ENCODE measurements at places on chromosomes 7 and 10. TPM values are rescaled to one million over a fixed set of nuclear protein-coding genes. Genes with fewer than 3 reads are reported as not detected.

Gene BMPER
- 12.2 TPM for total RNA-seq

Gene C10orf53
- total RNA-seq, result not detected

Gene TFR2
- total RNA-seq, result not detected

Gene CCL24
- not detected for total RNA-seq

DNA sequence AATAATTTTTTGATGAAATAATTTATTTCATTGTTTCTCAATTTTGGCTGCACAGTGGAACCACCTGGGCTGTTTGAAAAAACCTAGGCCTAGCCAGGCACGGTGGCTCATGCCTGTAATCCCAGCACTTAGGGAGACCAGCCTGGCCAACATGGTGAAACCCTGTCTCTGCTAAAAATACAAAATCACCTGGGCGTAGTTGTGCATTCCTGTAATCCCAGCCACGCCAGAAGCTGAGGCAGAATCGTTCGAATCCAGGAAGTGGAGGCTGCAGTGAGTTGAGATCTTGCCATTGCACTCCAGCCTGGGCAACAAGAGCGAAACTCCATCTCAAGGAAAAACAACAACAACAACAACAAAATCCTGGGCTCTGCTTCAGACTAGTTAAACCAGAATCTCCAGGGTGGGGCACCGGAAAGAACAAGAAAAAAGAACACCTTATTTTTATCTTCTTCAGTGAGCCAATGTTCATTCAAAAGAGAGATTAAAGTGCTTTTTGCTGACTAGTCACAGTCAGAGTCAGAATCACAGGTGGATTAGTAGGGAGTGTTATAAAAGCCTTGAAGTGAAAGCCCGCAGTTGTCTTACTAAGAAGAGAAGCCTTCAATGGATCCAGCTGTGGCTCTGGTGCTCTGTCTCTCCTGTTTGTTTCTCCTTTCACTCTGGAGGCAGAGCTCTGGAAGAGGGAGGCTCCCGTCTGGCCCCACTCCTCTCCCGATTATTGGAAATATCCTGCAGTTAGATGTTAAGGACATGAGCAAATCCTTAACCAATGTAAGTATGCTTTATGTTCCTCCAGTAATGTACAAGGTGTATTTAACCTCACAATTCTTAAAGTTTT lies at the start of gene CYP2C18:
Gene CYP2C18, plus strand, starts transcription at position 516 of the 841 bp plus-strand sequence. Its CDS starts 91 bp downstream, at position 607.
- DNase-seq, result no peak
